Mesenteric fat pad (tissue), 1 donor: ENCODE measurements at places on chromosomes 12 and 14. TPM values are rescaled to one million over a fixed set of nuclear protein-coding genes. Genes with fewer than 3 reads are reported as not detected.

DNA sequence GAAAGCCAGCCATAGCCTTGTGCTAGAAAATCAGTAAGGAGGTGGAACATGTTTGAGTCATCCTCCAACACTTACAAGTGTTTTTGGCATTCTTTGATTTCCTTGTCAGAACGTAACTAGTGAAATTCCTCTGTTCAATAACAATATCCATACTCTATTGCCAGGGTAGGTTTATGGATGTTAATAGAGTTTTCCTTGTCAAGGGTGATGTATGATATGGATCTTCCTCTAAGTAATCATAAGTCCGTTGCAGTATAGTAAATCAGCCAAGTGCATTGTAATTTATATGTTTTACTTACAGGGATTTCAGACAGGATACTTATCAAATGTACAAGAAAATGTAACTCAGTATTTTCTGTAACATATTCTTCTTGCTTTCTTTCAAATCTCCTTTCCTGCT, 19.4 kb downstream of the NAV3 start:
- DNase-seq = no peak

- no peak for DNase-seq
Observed at GRCh38 chr14:35571598-35571997, 37.6 kb downstream of the INSM2 start.

DNA sequence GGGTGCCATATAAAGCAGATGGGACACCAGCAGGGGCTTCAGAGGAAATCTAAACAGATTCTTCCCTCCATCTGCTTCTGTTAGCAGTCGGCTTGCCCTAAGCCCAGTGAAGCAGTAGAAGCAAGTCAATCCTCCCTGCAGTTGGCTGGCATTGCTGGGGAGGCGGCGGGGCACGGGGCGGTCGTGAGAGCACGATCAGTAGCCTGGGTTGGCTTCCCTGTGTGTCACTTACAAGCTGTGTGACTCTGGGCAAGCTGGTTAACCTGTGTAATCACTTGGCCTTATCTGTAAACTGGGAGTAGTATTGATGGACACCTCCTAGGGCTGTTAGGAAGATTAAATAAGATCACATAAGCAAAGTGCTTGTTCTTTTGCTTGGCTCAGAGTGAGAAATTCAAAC, 19.4 kb downstream of the MYRFL start:
- DNase-seq = no peak

DNA sequence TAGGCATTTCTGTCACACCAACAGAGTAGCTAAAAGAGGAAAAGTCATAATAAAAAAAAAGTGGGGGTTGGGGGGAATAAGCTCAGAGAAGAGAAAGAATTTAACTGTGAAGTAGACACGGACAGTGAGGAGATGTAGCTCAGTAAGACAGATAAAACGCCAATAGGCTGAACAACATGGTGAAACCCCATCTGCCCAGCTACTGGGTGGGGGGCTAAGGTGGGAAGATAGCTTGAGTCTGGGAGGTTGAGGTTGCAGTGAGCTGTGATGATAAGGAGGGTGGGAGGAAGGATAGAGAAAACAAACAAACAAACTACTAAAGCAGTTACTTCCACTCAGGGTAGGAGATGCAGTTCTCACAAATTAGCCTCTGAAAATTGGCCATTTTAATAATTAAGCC, 25.0 kb downstream of the HECTD4 start:
- DNase-seq = no peak

GRCh38 chr12:42141981-42142606, 2.6 kb downstream of the GXYLT1 start:
- DNase-seq = no peak

GRCh38 chr14:39731912-39732311, 299.7 kb upstream of the FBXO33 start:
- DNase-seq = no peak

- DNase-seq = no peak
Observed at GRCh38 chr12:71155225-71155624, 2.6 kb downstream of the TSPAN8 start.

DNA sequence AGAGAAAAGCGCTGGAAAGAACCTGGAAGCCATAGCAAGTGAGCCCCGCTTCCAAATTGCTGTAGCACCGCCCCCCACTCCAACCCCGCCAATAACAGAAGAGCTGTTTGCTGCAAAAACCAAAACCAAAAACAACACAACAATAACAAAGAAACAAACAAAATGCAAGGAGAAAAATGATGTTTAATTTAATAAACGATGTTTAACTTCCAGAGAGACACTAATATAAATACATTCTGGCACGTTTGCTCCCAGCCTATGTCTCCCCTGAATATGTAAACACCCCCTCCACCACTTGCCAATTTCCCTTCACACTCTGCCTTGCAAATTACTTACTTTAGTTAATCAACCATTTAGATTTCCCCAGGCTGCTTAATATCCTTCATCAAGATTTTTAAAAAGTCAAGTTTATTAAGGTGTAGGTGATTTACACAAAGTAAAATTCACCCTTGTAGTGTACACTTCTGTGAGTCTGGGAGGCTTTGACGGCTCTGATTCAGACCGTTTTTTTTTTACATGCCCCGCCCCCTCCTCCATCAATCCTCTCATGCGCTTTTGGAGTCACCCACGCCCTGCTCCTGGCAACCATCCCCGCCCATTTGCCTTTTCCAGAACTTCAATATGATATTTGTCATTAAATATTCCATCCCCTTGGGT, 482 bp upstream of the IFI27L2 start:
- peak; percentile 79 for DNase-seq

DNA sequence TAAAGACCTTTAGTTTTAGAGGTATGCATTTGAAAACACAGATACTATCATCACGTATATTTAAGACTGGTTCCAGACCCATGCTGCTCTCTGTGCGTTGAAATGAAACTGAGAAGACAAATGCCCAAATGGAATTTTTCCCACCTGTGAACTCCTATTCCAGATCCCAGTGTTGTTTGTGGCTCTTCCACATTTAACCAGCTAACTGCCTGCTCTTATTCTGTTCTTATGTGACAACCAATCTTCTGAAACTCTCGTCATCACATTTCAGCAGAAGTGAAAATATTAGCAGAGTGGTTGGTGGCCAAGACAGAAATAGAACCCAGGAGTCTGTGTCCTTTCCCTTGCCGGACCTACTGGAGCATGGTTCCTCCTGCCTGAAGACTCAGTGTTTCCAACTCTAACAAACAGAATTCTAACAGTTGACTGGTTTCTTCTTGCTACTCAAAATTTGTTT, 460.2 kb downstream of the RAD51B start:
- DNase-seq = no peak

GRCh38 chr12:67433385-67434175, 164.4 kb downstream of the CAND1 start:
- no peak for DNase-seq

- DNase-seq = no peak
Observed at GRCh38 chr14:59055439-59056045, 132.9 kb upstream of the DAAM1 start.

GRCh38 chr14:28742171-28742846, 24.3 kb upstream of the FOXG1 start:
- DNase-seq = no peak

DNA sequence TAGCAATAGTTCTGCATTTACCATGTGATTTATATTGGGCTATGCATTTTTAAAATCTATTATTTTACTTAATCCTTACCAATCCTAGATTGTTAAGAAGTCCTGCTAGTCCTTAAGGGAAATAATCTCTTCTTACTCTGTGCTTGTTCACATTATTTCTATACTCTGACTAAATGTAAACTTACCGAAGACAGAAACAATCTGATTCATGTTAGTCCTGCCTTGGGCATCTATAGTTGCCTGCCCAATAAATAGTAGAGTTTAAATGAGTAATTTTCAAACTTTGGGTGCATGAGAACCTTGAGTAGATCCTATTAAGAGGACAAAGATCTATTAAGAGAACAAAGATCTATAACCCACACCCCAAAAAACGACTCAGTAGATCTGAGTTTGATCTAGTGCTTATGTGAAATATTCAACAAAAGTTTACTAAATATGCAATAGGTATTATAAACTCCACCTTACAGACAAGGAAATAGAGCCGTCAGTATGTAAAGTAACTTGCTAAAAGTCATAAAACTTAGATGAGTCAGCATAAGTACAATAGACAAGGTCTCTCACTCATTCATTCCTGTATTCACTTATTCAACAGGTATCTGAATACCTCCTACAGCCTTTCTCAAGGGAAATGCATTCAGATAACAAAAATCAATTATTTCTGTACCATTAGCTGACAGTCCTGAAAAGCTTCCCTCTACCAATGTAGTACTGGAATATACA, 127.6 kb downstream of the PAWR start:
- no peak for DNase-seq

- no peak for DNase-seq
Observed at GRCh38 chr14:76953311-76953945, 75.1 kb downstream of the IRF2BPL start.

DNA sequence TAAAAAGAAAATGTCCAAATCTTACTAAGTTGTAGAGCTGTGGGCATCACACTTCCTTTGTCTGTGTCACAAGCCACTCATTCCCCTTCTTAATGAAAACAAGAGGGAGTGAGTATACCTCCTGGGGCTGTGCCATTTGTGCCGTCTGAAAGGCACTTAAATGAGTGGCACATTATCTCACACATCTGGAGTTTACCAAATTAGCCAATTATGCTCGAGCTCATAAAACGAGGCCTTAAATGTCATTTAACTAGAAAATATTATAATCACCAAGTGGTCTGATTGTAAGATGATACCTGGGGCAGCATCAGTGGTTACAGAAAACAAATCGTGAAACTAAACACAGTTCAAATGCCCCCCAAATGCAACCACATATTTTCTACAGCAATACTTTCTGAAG, 146.1 kb downstream of the PAX9 start:
- DNase-seq = no peak

DNA sequence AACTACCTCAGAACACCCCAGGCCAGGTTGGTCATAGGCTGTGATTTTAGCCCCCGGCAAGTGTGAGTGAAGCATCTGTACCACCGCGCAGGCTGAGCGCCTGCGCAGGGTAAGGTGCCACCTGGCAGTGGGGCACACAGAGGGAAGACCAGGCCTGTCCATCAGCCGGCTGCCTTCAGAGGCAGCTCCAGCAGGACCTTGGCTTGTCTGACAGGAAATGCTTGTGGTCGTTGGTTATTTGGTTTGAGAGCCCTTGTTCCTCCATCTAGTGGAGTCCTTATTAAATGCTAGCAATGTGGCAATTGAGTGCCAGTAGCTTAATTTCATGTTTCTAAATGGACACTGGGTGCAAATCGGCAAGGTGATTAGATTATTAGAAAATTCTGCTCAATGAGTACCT, 27.5 kb downstream of the SLC25A29 start:
- DNase-seq = no peak

DNA sequence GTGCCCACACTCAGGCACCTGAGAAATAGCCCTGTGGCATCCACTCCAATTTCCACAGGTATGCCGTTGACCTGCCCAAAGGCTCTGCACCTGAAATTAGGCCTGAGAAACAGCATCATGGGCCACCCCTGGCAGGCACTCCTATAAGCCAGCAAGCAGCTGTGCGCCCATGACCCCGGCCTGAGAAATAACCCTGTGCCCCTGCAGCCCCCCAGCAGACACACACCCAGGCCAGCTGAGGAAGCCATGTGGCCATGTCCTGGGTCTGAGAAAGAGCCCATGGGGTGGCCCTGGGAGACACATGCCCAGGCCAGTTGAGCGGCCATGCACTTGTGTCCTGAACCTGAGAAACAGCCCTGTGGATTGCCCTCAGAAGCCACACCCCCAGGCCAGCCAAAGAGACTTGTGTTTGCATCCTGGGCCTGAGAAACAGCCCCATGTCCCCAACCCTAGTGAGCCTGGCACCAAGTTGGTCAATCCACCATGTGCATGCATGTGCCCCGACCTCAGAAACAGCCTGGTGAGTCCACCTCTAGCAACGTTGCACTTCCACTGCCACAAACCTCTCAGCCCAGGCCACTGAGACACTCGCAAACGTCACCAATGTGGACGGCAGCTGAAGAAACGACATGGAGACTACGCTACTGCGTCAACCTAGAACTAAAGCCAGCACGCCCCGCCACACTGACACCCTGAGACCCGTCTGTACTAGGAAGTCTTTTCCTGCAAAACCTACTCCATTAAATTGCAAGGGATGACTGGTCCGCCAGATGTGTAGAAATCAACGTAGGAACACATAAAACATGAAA, 411.9 kb downstream of the TMEM121 start:
- DNase-seq = peak; percentile 80

DNA sequence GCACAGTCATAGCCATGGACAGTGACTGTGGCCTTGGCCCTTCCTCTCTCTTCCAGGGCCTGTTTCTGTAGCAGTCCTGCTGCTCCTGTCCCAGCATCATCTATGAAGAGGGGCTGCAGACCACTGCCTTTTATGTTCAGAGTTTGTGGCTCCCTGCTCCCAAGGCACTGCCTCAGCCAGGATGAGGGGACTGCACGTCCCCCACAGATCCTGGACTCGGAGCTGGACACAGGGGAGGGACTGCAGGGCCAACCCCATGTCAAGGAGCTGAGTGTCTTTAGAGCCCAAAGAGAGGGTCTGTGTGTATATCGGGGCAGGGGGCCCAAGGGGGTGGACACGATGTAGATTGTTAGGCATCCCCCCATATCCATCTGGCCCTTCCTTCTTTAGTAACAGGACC, 60.6 kb upstream of the DIO3 start:
- DNase-seq = peak; percentile 60

- no peak for DNase-seq
Observed at GRCh38 chr12:113055594-113056380, 743 bp upstream of the DTX1 start.

DNA sequence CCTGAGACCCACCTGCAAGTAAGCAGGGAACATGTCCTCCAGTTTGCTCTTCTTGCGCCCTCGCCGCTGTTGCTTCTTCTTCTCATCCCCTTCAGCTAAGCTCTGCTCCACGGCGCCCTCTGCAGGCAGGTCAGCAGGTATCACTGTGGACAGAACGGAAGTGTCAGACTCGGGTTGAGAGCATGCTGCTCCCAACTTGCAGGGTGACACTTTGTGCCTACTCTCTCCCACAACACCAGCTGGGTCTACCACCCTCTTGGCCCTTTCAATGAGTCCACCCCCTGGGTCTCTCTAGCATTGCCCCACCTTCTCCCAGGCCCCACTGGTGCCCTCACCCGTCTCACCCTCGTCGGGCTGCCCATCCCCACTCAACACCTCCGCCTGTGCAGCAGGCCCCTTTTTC, 16.7 kb downstream of the KMT2D start:
- no peak for DNase-seq

- no peak for DNase-seq
Observed at GRCh38 chr12:10283027-10283426, 24.6 kb upstream of the KLRD1 start.

- DNase-seq = no peak
Observed at GRCh38 chr12:59620326-59620725, 24.5 kb downstream of the SLC16A7 start.

DNA sequence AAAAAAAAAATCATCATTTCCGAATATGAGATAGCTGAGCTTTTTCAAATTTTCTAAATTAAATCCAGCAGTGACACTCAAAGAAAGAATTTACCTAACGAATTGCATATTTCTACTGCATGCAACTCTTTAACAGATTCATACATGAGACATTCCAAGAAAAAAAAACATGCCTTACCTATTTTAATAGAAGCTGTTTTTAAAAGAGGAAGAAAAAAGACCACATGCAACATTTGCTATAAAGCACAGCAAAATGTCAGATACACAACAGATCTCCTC, 18.5 kb downstream of the CORO1C start:
- no peak for DNase-seq

- DNase-seq = no peak
Observed at GRCh38 chr12:3285570-3285969, 205.4 kb upstream of the PRMT8 start.

The TAS2R9 gene
- total RNA-seq = not detected

The GPRC5D gene
- not detected for total RNA-seq

The TRIM9 gene
- 1.3 TPM for total RNA-seq

The FGF6 gene
- total RNA-seq = not detected

The NFKBIA gene
- 418 TPM for total RNA-seq

The RIMBP2 gene
- 1.1 TPM for total RNA-seq

The APPL2 gene
- total RNA-seq = 55.1 TPM
